Fibroblast of mammary gland (primary cell): ENCODE measurements at places on chromosomes 11 and 22.

DNA sequence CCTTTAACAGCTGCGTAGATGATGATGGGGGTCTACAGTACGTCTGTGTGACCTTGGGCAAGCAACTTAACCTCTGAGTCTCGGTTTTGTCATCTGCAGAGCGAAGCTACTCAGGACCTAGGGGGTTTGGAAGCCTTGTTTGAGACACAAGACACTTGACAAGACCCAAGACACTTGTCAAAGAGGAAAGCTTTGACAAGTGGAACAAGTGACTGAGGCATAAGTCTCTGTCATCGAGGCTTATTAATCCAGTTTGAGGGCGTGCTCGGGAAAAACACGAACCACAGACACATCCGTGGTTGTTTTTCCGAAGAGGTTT lies 732 bp upstream of the PC start:
- DNase-seq = no peak

GRCh38 chr11:299951-300735 lies 817 bp upstream of the IFITM5 start:
- peak; percentile 40 for DNase-seq

DNA sequence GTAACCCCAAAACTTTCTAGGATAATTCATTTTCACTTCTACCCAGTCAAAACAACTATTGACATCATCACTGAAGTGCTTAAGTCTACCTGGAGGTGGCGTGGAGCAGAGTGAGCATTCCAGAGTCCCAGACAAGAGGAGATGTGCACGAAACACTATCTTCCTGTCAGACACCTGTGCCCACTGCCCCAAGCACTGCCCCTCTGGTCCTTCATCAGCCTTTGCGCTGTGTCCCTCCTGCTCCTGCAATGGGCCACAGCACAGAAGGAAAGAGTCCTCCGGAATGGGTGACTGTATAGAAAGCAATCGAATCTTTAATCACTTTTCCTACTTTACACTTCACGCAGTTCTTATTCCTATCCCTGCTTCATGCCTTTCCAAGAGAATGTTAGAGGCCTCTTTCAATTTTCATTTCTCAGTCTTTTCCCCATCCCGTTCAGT lies 512 bp upstream of the GRIA4 start:
- peak; percentile 5 for DNase-seq

GRCh38 chr11:60764879-60765278 lies 8.2 kb downstream of the MS4A15 start:
- no peak for DNase-seq

DNA sequence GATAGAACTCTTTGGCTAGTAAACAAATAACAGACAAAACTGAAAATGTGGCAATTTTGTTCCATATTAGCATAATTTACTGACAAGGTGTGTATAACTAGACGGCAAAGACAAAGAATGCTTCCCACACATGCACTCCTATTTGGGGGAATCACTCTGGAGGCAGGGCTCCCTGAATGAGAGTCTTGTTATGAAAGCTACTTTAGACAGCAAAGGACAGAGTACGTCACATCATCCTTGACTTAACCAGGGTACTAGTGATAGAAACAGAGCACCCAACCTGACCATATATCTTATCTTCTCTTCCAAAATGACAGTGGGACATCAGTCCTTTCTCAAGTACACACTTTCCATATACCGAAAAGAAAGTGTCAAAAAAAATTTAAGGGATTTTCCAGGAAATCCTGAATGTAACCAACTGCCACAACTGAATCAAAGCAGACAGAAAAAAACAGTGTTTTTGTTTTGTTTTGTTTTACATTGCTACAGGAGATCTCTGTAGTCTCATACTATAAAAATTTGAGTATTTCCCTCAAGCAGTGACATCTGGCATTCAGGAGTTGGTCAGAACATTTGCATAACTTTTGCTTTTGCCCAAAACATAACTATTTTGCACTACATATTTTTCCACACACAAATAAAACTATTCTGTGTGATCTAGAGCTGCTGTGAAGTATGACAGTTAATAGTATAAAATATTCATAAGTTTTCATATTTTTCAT lies 98.9 kb downstream of the ARHGAP20 start:
- peak; percentile 4 for DNase-seq

DNA sequence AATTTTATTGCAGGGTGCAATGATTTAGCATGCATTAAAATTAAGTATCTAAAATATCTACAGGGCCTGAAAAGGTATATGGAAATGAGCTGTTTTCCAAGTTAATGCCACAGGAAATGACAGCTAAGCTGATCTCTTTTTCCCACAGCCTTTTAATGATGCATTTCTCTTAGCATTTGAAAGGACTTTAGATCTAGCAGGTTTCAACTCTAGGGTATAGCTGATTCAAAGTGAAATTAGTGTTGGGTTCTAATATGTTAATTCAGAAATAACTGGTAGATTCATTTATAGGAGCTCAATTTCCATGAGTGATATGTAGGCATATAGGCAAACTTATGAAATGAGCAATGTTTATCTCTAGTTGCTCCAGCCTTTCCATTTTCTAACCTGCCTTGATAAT lies 274.2 kb downstream of the CASP12 start:
- DNase-seq = no peak

DNA sequence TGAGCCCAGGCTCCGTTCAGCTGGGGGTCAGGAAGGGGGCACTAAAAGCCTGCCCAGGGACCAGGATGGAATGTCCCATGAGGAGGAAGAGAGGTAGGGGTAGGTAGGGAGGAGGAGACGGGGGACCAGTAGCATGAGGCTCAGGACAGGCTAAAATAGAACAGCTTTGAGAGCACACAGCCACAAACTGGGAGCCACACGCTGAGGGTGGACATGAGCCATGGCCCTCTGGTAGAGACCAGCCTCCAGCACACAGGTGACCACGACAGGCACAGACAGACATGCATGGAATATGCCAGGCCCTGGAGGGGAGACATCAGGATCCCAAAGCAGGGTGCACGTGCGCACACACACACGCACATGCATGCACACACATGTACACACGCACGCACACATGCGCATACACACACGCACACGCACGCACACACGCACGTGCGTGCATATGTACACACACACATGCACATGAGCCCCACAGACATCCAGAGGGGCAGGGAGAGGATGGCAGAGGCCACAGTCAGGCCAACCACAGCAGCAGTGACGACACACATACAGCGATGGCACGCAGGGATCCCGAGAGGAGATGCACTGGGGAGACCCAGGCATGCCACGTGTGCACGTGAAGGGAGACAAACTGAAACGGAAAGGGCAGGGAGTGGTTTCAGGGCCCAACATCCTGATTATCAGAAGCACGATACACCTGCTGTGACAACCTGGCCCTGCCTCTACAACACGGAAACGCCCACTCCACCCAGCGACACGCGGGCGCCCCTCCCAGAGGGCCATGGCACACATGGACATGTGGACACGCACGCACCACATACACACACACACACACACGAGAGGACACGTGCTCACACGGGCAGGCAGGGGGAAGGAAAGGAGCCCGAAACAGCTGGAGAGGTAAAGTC lies 25.7 kb downstream of the LRRC10B start:
- DNase-seq = no peak

DNA sequence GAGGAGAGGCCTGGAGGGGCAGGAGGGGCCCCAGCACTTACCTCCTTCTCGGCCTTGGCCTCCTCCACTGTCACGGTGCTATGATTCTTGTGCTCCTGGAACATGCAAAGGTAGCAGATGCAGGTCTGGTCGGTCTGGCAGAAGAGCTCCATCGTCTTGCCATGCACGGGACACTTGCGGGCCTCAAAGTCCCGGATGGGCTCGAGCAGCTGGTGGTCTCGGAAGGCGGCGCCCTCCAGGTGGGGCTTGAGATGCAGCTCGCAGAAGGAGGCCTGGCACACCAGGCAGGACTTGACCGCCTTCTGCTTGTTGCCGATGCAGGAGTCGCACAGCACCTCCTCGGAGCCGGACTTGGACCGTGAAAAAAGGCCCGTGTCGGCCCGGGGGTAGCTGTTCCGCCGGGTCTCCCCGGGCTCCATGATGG lies 714 bp downstream of the TRIM29 start:
- no peak for DNase-seq

GRCh38 chr11:85752201-85752889 lies 58.6 kb downstream of the SYTL2 start:
- DNase-seq = no peak

DNA sequence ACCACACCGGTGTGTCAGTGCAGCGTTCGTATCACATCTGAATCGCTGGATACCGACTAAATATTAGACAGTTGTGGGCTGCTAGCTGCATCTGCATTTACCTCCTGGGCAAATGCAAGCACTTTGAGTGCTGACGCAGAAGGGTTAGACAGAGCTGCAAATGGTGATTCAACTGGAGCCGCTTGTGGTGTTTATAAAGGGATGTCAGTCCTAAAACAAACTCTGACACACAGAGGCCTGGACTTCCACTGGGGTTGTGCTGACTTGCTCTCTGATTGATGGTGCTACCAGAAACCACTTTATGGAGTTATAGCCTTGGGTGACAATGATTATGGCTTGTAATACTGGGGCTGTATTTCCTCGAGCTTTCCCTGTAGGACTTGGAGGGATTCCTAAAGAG lies 374.4 kb downstream of the NTM start:
- peak; percentile 80 for DNase-seq

GRCh38 chr11:69873166-69874077 lies 54.2 kb upstream of the FGF3 start:
- DNase-seq = no peak

DNA sequence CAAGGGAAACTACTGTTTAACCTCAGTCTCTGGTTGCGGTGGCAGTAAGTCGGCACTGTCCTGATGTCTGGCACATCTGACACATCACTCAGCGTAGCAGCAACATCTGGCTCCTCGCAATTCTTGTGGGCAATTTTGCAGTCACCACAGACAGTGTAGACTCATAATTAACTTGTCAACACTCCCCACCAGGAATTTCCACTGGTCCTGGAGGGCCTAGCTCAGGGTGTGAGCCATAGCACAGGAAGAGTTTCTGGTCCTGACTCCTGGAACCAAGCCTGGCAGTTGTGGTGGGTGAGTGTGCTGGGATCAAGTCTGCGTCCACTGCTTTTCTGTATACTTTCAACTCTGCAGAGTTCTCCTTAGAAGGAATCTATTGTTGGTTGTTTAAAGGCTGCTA lies 209.7 kb downstream of the SNX19 start:
- peak; percentile 93 for DNase-seq
